Naive thymus-derived CD4-positive, alpha-beta T cell (primary cell): ENCODE measurements at places on chromosomes 12 and 14.

DNA sequence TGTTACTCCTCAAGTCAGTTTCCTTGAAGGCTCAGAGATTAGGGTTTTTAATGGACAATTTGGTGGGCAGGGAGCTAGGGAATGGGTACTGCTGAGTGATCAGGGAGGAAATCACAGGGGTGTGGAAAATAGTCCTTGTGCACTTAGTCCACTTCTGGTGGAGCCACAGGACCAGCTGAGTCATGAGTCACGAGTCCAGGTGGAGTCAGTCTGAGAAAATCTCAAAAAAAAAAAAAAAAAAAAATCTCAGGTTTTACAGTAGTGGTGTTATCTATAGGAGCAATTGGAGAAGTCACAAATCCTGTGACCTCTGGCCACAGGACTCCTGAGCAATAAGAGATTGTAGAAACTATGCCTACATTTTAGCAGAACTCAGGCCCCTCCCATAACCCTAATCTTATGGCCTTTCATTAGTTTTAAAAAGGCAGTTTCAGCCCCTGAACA, 28.2 kb upstream of the AMN1 start:
- no peak for DNase-seq

GRCh38 chr14:58863661-58864345, 226.0 kb downstream of the DACT1 start:
- no peak for DNase-seq

GRCh38 chr14:71049435-71050133, 142.3 kb downstream of the PCNX1 start:
- DNase-seq, result no peak

- DNase-seq, result no peak
Observed at GRCh38 chr14:71538938-71539649, 393.1 kb upstream of the RGS6 start.

DNA sequence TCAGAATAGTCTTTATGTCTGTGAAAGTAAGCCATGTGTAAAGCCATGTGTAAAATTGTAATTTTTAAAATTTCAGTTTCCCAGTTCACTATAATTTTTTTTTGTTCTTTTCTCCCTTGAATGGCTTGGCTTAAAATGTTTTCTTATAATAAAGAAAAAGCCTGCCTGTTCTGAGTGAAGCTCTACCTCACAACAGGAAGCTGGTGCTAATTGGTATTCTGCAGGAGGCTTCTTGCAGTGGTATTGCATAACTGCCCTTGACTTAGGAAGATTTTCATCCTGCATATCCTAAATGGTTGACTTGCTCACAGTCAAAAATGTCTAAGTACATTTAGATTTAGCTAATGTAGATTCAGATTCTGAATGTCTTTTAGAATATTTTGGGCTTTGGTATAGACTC, 49.5 kb downstream of the ATP2A2 start:
- no peak for DNase-seq

DNA sequence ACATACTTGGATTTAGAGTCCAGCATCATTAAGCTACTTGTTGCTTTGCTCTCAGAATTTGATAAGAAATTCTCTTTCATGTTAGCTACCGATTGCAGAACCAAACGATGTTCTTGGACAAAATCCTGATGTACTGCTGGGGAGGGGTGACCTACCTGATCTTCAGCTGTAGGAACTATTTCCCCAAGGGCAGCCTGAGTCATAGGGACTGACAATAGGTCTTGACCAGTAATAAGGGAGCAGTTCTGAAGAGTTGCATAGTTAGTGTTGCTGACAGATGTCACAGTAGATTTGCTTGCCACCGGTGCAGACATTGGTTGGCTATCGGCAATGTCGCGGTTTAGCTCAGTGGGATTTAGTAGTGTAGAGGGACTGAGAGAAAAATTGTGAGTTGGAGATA, 10.6 kb downstream of the SIX4 start:
- no peak for DNase-seq

DNA sequence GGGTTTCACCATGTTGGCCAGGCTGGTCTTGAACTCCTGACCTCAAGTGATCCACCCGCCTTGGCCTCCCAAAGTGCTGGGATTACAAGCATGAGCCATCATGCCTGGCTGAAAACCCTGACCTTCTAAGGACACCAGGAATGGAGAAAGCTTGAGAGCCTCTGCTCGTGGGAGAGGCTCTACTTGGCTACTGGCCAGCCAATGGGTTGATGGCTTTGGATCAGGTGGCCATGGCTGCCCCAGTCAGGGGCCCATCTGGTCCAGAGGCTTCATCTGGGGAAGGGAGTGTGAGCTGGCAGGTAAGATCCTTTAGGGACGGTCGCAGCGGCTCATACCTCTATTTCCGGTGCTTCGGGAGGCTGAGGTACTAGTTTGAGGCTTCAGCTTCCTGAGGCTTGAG, 42.5 kb upstream of the PPP1CC start:
- DNase-seq, result no peak

- DNase-seq, result no peak
Observed at GRCh38 chr12:51630256-51630880, 39.3 kb downstream of the SCN8A start.

DNA sequence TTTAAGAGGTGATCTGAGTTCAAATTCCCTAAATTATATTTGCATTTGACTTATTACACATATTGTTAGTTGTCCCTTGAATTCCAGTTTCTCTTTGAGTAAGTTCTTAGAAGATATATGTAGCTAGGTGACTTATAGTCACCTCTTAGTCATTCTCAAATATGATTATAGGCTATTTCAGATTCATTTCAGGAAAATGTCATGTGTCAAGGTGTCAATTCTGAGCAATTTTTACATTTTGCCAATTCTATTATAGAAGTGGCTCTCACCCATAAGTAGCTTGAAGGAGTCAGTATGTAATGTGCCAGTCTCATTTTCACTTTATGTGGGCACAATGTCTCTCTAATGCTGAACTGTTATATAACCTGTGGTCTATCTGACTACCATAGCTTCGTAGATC, 623.4 kb downstream of the DIO2 start:
- DNase-seq, result no peak

GRCh38 chr12:45402288-45402687, 186.4 kb downstream of the ANO6 start:
- no peak for DNase-seq

- no peak for DNase-seq
Observed at GRCh38 chr12:97629382-97629781, 166.8 kb downstream of the RMST start.

GRCh38 chr12:92362785-92363184, 217.1 kb upstream of the BTG1 start:
- DNase-seq, result no peak
